ENCODE measurements at places on chromosomes 12 and 14.

DNA sequence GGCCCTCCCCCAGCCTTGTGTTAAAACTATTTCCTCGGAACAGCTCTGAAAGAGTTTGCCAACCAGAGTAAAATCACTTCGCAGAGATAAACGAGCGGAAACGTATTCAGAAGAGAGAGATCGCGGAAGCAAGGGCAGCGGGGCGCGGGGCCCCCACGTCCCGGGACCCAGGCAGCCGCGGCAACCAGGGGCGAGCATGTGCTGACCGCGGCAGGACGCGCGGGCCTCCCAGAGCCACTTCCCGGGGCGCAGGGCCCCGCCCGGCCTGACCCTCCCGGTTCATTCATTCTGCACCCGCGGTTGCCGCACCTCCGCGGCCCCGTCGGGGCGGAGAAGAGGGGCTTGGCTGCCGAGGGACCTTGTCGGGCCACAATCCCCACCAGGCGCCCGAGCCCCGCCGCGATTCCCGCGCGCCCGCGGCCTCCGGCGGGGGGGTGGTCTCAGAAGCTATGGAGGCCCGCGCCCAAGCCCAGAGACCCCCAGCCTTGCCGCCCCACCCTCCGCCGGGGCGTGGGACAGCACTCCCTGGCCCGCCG lies 598 bp downstream of the UBE2N start:
- peak; percentile 35 for DNase-seq

DNA sequence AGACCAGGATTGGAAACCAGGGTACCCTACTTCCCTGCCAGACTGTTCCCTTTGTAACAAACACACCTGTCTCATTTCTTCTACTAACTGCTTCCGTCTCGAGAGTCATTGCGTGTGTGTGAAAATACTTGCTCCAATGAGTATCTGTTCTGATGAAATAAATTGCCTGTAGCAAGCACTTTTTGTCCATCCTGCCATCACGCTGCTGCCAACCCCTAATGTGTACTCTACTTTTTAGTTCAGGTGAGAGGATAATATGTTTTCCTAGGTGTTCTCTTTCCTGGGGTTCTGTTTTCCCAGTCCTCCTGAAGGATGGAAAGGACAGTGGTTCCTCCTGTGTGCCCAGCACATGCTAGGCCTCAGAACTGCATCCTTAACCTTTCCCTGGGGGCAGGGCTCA lies 1.0 kb downstream of the TUNAR start:
- no peak for DNase-seq

- no peak for DNase-seq
These were observed 245.5 kb downstream of the ADGRD1 start for GRCh38 chr12:131199221-131199620.

DNA sequence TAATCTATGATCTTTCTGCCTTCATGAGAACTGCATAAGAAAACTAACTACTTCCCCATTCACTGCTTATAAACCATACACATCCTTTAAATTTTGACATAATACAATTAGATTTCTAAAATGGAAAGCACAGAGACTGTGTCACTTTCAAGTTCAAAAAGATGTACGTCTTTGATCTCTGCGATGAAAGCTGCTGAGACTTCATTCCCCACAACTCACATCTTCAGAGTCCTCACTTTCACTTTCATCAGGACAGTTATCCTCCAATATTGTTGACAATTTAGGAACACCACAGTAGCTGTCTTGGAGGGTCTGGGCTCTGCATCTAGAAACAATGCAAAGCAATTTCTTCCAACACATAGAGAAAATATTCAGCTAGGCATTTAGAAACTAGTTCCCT lies 47.9 kb upstream of the KCNC2 start:
- no peak for DNase-seq

DNA sequence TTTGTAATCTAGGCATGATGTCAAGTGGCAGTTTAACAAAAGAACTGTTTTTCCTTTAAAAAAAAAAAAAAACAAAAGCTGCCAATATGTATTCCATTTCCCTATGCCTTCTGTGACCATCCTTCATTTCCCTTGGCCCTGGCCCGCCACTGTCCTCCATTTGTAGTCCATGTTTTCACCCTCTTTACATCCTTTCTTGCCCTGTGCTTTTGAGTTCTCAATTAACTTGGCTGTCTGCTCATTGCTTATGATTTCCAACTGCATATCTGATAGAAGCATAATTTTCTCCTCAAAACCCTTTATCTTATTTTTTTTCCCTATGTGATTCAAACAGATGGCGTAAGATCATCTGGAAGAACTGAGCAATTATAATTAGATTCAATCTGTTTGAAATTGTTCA lies 297.5 kb downstream of the NAV3 start:
- DNase-seq = no peak

- DNase-seq = no peak
These were observed 31.0 kb upstream of the LGALS3 start for GRCh38 chr14:55097881-55098560.

GRCh38 chr14:74589291-74589879 lies 22.7 kb downstream of the LTBP2 start:
- no peak for DNase-seq

DNA sequence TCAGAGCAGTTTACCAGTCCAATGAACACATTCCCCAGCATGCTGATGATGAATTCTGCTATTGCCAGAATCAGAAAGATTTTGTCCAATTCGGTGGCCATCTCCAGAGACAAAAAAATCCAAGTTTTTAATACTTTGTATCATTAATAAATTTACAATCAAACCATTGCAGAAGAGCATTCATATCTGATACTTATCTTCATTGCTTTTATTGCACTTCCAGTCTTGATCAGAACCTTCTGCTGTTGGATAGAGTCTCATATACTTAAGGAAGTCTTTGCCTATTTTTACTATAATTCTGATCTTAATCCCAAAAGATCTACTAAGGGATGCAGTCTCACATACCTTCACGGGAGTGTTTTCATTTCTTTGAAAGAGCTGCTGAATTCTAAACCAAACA lies at the start of gene TAS2R42:
Gene TAS2R42 (minus strand): TSS at position 101 of the 400 bp plus-strand sequence. CDS start 0 bp downstream, at position 101.
- DNase-seq = no peak

DNA sequence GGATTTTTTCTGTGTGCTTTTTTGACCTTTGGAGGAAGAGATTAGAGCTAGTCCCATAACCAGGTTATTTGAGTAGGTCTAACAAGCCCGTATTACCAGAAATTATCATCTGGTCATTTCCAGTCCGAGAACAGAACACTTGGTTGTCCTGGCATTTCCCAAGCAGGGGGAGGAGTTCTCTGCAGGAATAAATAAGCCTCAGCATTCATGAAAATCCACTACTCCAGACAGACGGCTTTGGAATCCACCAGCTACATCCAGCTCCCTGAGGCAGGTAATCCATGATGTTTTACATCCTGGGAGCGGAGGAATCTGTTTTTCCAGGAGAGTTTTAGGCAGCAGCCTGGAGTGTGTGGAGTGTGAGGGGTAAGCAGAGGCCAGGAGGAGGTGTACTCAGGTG lies at the start of gene SERPINA3:
Gene SERPINA3 (plus strand): TSS at position 218 of the 400 bp plus-strand sequence. CDS start 2,051 bp downstream, outside the sequence.
- no peak for DNase-seq

DNA sequence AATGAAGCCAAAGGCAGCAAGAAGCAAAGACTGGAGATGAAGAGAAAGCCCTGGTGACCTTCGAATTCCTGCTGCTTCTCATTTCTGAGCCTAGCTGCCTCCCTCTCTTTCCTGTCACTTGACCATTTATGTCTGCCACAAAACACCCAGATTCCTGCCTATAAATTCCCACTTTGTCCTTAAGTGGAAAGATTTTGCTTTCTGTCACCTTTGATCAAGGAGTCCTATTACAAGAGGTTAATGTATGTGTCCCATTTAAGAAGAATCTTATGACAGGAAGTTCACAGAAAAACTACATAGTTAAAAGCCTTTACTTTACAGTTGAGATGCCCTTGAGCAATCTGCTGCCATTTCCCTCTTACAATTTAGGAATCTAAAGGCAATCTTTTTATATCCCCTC lies 155.7 kb downstream of the GALC start:
- no peak for DNase-seq

- no peak for DNase-seq
These were observed 52.0 kb downstream of the KLRG1 start for GRCh38 chr12:9041321-9041720.

DNA sequence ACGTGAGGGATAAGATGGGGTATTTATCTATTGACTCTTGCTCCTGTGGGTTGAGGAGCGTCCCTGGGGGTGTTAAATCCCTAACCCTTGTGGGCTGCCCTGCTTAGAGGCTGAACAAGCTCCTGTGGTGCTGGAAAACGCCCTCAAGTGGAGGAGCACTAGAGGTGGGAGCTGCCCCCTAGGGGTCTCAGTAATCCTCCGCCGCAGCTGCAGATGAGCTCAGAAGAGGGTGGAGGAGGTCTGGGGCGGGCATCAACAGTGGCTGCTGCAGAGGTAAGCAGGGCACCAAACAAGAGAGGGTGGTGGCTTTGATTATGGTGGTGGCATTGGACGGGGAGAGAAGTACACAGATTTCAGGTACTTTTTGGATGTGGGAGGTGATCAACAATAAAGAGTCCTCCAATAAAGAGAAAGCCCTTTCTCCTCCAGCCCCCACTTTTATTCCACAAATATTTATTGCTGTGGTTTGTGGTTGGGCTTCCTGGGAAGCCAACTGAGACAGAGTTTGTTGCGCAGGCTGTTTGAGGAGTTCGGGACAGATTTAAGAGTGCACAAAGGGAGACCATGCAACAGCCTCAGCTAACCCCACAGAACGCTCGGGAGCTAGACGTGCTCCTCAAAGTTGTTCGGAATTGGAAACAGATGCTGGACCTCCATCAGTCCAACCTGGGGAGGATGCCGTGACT lies 179.9 kb downstream of the ADCK1 start:
- DNase-seq = peak; percentile 10

DNA sequence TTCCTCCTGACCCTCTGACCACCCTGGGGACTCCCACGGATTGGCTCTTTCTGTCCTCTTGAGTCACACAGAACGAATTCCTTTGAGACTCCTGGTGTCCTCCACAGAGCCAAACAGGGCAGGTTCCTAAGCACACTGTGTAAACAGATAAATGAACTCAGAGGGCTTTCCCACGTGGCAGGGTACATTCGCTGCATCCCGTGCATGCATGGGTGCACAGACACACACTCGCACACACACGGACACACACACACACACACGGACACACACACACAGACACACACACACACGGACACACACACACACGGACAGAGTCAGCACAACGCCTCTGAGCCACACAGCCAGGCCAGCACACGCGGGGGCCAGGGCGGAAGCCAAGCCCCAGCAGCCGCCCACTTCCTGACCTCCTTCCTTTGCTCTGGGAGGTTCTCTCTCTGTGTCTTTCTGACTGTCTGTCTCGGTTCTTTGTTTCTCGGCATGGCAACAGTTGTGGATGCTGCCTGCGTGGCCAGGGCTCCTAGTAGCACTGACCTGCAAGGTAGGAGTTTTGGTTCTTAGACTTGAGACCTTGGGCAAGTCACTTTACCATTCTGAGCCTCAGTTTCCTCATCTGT lies 706 bp downstream of the CRACR2A start:
- DNase-seq = peak; percentile 37

- DNase-seq = peak; percentile 88
These were observed 28.6 kb upstream of the HSP90B1 start for GRCh38 chr12:103901518-103902173.

DNA sequence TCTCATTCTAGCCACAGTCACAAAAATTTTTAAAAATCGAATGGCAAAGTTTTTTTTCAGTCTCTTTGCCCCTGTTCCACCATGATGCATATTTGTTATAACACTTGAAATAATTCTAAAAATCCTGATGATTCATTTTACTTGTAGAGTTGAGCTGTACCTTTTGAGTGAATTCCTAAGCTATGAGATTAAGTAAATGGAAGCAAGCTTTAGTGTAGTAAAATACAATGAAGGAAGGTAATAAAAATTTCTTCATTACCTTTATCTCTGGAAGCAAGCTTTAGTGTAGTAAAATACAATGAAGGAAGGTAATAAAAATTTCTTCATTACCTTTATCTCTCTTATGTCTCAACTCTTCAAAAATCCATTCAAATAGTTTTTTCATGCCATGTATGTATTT lies 46.1 kb downstream of the TMTC3 start:
- no peak for DNase-seq
